ENCODE measurements at places on chromosomes 2 and 18.

- DNase-seq = no peak
Measured at GRCh38 chr2:158575051-158575635, 118.4 kb downstream of the PKP4 start.

DNA sequence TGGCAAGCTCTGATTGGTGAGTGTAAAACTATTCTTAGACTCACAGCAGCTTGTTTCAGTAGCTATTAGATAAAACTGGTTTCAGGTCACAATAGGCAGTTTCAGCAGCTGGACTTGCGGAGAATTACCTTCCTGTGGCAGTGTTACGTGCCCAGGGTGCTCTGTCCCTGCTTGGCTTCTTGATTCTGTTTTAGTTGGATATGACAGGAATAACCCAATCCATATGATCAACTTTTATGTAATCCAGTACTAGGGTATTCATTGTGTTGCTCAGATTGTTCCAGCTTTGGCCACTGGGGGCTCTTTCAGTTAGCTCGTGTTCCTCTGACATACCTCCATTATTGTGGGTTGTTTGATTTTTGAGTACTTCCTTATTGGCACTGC lies 43.1 kb downstream of the INPP4A start:
- no peak for DNase-seq

DNA sequence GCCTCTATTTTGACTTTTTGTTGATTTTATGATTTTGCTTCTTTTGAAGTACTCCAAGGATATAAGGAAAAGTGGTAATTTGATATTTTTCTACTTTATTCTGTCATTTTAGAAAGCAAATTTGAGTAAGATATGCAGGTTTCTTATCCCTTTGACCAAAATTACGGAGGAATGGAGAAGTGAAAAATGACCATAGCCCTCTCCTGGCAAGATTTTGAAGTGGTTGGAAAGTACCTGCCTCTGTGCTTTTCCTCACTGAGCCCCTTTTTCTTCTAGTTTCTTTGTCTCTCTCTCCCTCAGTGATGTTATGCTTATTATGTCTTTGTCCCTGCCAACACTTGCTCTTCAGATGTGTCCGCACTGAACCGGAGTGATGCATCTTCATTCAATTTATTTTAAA lies 898.1 kb downstream of the EPHA4 start:
- DNase-seq = no peak

GRCh38 chr18:941331-941730 lies 36.7 kb downstream of the ADCYAP1 start:
- no peak for DNase-seq

DNA sequence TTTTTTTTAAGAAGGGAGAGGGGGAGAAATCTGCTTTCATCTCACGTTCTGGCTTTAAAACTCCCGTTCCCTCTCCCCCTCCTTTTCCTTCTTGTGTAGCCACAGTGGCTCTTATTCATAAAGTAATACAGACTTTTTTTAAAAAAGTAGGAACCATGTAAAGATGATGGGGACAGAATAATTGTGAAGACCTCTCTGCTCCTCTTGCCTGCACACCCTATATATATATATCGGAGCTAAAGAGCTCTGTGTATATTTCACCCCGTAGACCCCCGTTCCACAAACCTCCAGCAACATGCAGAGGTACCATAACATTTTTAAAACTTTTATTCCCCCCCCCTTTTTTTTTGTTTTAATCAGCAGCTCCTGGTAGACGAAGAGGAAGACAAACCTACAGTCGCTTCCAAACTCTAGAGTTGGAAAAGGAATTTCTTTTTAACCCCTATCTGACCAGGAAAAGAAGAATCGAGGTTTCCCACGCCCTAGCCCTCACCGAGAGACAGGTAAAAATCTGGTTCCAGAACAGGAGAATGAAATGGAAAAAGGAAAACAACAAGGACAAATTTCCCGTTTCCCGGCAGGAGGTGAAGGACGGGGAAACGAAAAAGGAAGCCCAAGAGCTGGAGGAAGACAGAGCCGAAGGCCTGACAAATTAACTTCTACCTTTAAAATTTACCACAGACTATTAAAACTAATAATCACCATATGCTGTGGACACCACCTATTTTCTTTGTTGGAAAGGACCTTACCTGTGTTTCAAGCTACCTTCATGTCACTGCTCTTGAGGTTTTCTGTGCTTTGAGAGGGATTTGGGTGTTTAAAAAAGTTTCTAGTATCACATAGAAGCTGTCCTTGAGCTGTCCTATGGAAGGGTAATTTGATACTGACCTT lies 1.7 kb downstream of the HOXD8 start:
- DNase-seq = no peak

GRCh38 chr18:76960528-76961035 lies 138.2 kb downstream of the ZNF236 start:
- no peak for DNase-seq

GRCh38 chr2:110904779-110905148 lies 172.4 kb downstream of the ACOXL start:
- no peak for DNase-seq

DNA sequence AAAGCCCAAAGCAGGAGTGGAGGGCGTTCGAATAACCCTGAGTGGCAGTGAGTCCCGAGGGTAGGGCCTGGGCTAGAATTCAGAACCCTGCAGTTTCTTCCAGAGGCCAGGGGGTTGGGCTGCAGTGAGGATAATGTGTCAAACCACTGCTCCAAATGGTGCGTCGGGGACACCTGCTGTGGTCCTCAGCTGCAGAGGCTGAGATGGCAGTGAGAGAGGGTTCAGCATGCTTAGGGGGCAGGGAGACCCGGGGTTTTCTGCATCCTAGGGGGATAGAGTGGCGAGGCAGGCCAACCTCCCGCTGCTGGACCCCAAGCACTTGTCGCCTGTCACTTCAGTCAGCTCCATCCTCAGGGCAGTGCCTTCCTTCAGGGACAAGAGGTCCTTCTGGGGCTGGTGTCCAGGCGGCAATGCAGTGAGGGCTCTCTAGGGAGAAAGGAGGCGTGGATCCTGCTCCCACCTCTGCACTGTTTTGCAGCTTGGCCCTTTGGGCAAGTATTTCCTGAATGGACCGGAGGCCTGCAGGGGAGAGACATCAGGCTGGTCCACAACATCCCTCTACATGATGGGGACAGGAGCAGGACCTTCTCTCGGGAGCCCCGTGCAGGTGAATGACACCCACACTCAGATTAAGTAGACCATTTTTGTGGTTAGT lies 8.4 kb upstream of the NTSR2 start:
- DNase-seq = no peak

- no peak for DNase-seq
Measured at GRCh38 chr2:15965564-15966019, 25.2 kb downstream of the MYCN start.

DNA sequence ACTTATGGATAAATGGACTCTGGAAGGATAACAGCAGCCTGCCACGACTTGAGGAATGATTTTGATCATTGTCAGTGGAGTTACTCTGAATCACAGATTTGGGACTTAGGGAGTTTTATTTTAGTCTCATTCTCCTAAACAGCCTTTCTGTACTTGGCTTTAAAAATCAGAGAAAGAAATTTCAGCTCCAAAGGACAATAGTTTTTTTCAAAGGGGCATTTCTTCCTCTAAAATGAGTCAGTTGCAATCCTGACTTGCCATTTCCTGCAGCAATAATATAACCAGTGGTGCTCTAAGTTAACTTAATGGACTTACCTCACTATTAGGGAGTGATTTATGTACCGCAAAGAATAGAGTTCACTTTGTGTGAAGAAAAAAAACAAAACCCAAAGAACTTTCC lies 35.1 kb upstream of the MTX2 start:
- no peak for DNase-seq

DNA sequence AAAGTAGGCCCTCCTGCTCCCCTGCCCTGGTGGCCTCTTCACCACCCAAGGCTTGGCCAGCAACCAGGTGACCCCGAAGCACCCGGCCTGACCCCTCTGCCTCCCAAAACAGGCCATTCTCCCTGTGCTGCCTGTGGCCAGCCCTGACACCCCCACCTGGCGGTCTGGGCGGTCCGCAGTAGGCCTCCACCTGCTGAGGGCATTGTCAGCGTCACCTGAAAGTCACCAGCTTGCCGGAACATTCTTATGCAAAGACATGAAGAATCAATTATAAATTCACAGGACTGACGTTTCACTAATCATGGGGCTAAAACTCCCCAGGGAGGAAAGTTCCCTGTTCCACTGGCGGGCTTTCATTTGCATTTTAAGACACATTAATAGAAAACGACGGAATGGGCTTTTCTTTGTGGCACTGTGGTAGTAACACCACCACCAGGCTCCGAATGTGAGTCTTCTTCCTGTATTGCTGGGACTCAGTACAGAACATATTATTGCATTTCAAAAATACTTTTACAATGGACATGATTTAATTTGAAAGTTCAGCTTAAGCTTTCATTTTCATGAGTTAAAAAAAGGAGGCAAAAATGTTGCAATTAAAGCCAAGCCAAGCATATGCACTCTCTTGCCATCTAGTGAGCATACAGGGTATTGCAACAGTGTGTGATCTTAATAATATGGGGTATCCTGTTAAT lies 57.4 kb downstream of the ADI1 start:
- DNase-seq = no peak

GRCh38 chr2:197759013-197759412 lies 26.1 kb downstream of the BOLL start:
- no peak for DNase-seq

DNA sequence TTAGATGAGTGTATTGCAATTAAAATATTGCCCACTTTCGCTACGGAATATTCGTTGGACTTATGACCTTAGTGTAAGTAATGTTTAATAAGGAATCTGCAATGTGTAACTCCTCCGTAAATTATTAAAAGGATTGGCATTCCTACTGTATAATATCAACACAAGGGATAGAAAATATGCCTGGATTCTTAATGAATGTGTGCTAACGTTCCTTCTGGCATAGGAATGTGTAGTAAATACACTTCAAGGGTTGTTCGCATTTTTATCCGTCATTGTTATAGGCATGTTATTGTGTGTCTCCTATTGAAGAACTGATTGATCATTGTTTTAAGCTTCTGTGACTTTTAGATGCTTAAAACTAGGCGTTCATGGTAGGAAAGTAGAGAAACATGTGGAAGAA lies 134.5 kb downstream of the NEDD4L start:
- no peak for DNase-seq

GRCh38 chr2:60541056-60541651 lies 12.3 kb downstream of the BCL11A start:
- DNase-seq = no peak

GRCh38 chr2:58875436-58875835 lies 634.3 kb upstream of the FANCL start:
- no peak for DNase-seq

DNA sequence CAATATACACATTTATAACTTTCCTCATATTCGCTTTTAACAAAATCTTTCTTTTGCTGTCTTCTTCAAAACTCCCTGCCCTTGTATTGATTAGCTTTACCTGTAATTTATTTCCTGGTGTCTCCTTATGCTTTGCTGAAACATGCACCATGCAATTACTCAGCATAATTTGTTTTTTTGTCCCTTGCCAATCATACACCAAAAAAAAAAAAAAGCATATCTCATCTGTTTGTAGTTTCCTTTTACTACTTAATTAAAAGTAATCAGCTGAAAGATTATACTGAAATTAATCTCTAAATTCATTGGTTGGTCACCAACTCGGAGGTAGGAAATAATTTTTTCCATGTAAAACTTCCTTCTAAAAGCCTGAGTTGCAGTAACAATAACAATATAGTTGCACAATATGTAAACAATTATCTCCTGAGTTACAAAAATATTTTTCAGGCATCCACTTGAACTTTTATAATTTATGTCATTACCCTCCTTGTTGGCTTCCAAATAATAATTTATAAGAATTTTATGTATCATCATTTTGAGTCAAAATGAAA lies 53.0 kb upstream of the ROCK1 start:
- DNase-seq = no peak

GRCh38 chr2:15845737-15846405 lies 94.5 kb upstream of the MYCN start:
- no peak for DNase-seq

DNA sequence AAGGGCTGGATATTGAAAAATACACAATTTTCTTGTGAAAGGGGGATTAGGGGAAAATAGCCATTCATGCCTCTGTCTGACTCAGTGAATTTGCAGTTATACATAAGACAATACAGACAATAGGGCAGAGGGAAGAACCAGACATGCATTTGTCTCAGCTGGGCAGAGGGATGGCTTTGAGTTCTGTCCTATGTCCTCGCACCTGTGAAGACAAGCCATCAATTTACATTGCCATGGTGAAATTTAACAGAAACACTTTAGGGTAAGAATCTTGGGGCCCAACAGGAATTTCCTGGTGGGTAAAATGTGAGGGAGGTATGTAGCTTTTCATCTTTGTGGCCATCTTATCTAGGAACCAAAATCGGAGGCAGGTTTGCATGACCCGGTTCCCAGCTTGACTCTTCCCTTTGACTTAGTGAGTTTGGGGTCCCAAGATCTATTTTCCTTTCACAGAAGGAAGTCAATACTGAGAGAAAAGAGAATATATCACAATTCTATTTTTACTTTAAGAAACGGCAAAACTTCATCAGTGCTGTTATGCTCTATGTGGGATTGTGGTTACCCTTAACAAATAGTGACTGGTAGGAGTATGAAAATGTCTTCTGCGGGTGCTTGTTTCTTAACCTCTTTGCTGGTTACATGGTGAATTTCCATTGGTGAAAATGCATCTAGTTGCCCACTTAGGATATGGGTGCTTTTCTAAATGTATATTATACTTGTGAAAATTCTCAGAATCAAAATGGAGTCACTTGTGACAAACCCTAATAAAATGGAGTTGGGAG lies 221.8 kb downstream of the SPP2 start:
- no peak for DNase-seq

- DNase-seq = no peak
Measured at GRCh38 chr2:218289639-218290315, 2.5 kb downstream of the TMBIM1 start.

GRCh38 chr2:134648586-134648985 lies 70.2 kb downstream of the TMEM163 start:
- no peak for DNase-seq

- DNase-seq = no peak
Measured at GRCh38 chr2:69089266-69089665, 76.3 kb downstream of the ANTXR1 start.

DNA sequence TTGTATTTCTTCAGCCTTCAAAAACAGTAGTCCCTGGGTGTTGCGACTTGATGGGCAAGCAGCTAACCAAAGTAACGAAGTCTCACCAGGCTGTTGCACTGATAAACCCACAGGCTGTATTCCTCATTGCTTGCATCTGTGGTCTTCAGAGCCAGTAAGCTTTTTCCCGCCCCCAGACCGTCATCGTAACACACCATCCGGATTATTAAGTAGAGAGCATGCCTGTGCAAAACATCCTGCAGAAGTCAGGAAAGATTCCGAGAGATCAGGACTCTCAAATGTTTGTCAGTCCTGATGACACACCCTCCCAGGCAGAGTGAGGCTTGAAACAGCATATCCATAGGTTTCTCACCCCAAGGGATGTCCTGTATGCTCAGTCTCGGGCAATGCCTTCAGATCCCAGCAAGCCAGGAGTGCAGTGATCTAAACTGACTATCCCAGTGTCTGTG lies 15.9 kb downstream of the ITGB1BP1 start:
- DNase-seq = no peak
